Breast epithelium (tissue), 4 donors: ENCODE measurements at places on chromosomes 16 and 17.

DNA sequence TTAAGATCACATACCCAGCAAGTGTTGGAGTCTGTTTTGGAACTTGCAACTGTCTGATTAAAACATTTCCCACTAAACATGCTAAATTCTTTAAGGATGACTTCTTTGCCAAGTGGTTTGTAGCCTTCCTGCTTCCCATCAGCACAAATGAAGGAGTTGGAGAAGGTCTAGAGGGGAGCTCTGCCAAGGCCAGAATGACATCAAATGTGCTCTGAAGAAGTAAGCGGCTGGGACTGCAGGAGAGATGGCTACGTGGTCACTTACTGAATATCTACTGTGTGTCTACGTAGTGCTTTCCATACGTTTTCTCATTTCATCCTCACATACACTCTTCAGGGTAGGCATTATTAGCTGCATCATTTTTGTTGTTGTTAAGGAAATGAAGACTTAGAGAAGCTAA lies 135.7 kb upstream of the NLRP1 start:
- no peak for DNase-seq

DNA sequence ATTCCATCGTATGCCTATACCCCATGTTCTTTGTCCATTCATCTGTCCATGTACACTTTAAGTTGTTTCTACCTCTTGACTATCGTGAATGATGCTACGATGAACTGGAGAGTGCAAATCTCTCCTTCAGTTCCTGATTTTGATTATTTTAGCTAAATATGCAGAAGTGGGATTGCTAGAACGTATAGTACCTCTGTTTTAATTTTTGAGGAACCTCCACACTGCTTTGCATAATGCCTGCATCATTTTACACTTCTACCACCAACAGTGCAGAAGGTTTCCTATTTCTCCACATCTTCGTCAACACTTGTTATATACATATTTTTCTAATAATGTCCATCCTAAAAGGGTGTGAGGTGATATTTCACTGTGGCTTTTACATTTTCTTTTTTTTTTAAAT lies 43.9 kb downstream of the SDR42E1 start:
- DNase-seq = no peak

- DNase-seq = no peak
Observed at GRCh38 chr17:11999696-12000095, 2.4 kb upstream of the ZNF18 start.

- peak; percentile 33 for DNase-seq
Observed at GRCh38 chr17:78839762-78840529, 668 bp downstream of the USP36 start.

- DNase-seq = no peak
Observed at GRCh38 chr17:40854175-40854814, 12.7 kb downstream of the KRT12 start.

- no peak for DNase-seq
Observed at GRCh38 chr17:77681861-77682260, 276.6 kb upstream of the TNRC6C start.

DNA sequence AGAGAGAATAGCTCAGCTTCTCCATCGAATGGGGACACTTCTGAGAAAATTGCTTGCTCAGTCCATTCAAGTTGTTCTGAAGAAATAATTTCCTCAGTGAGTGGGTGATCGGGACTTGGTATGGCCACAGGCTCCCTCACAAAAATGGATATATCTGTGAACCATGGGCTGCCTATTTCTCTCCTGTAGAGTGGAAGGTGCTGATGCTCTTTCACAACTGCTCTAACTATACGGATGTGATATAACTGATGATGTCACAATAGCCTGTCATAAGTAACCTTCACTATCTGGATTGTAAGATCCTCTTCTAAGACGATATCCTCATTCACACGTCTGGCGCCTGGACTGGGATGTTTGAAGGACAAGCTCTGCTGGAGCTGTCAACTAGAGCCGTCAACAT lies 4.7 kb upstream of the CCL18 start:
- DNase-seq = no peak

GRCh38 chr17:58414596-58414997 lies 2.7 kb downstream of the RNF43 start:
- no peak for DNase-seq

DNA sequence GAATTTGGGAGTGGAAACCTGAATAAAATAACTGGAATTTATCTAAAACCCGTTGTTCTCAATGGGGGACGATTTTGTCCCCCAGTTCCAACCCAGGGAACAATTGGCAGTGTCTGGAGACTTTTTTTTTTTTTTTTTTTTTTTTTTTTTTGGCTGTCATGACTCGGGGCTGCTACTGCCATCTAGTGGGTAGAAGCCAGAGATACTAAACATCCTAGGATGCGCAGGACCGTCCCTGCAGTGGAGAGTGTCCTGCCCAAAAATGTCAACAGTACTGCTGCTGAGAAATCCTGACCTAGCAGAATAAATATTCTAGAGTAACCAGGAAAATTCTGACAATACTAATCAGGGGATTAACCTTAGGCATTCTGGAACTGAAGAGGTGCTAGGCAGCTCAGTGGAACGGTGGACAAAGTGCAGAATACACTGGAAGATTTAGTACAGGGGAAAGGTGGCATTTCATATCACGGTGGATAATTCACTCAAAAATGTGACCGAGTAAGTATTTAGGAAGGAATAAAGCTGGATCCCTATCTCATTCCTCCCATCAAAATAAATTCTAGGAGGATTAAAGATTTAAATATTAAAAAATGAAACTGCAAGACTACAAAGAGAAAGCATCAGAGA lies 107.6 kb downstream of the SPECC1 start:
- no peak for DNase-seq

DNA sequence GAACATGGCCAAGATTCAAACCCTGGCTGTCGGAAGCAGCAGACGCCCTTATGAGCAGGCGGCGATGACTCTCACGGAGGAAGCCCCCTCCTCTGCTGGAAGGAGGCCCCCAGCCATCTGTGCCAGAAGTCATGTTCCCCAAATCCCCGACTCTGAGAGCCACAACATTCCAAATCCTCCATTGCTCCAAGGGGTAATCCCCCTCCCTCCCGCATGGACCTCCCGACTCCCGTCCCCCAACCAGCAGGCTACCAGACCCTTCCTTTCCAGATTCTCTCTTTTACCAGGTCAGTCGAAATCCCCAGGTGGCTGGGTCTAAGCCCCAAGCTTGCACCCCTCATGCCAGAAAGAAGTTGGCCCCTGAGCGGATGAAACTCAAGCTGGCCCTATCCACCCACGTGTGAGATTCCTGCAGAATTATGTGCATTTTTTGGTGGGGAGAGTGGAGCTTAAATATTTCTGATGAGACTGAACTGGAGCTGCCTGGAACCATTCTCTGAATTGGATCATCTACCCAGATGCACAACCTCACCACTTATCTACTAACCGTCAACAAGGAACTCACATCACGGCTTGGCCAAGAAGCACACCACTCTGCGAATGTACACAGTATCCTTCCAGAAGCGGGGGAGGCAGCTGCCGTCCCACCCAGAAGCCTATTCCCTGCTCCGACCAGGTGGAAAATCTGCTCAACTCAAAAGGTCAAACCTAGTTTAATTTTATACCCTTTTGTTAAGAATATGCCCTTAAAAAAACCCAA lies 283.5 kb downstream of the C16orf95 start:
- no peak for DNase-seq

DNA sequence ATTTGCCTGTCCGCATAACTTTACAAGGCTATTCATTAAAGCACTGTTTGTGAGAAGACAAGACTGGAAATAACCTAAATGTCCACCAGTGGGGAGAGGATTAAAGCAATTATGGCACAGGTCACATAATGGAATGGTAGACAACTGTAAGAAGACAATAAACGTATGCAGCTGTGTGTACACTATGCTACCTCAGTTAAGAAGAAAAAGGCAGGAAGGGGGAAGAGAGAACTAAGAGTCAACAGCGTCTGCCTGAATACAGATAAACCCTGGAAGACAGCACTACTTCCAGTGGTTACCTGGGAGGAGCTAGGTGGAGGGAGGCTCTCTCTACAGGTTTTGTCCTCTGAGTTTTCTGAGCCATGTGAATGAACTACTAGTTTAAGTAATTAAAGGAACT lies 15.3 kb downstream of the CREBBP start:
- DNase-seq = no peak

DNA sequence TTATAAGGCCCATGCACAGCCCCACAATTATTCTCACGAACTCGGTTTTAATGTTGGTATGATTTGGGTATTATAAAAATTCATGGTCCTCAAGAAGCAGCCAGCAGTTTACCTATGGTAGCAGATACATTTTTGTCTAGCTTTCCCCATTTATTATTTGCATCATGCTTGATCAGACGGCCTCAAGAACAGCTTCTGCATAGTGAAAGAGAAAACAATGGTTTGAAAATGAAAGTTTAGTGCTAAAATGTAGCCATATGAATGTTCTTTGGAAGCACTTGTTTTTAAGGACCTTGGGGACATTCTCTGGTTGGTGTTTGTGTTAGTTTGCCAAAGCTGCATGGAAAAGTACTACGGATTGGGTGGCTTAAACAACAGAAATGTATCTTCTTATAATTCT lies 72.4 kb upstream of the CPHXL start:
- DNase-seq = no peak

- no peak for DNase-seq
Observed at GRCh38 chr17:58536542-58536941, 22.1 kb upstream of the MTMR4 start.

GRCh38 chr16:67264866-67265265 lies 14.5 kb upstream of the PLEKHG4 start:
- no peak for DNase-seq

- no peak for DNase-seq
Observed at GRCh38 chr16:11576427-11577289, 10.1 kb downstream of the LITAF start.

DNA sequence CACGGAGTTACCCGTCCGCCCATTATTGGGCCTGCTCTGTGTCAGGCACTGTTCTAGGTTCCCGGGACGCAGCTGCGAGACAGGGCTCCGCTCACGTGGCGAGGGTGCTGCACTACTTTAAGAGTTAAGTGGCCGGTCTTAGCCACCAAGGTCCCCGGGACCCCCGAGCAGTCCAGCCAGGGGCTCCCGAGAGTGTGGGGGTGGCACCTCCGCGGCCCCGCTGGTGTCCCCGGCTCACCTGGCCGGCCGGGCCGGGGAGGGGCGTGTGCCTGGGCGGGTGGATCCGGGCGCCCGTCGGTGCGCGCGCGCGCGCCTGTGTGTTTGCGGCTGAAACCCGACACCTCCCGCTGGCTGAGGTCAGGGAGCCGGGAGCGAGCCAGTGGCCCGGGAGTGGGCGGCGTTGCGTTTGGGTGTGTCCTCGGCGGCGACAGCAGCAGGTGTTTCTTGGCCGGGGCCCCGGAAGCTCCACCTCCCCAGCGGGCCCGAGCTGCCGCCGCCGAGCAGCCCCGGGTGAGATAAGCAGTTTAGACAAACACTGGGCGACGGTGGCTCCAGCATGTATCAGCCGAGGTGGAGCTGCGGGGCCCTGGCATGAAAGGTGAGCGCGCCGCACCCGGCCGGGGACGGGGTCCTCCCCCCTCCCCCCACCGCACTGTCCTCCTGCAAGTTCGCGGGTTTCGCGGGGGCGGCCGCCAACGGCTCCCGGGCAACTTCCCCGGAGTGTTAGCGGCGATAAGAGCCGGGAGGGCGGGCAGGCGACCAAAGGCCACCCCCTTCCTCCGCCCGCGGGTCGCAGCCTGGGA lies at the start of gene GSE1:
TSS of gene GSE1 (plus strand) at position 522 of the 803 bp plus-strand sequence. CDS start at position 592, 70 bp downstream.
- DNase-seq = peak; percentile 99

GRCh38 chr17:73800893-73801292 lies 156.6 kb upstream of the SDK2 start:
- DNase-seq = no peak

- no peak for DNase-seq
Observed at GRCh38 chr17:41684035-41684434, 4.7 kb upstream of the EIF1 start.

DNA sequence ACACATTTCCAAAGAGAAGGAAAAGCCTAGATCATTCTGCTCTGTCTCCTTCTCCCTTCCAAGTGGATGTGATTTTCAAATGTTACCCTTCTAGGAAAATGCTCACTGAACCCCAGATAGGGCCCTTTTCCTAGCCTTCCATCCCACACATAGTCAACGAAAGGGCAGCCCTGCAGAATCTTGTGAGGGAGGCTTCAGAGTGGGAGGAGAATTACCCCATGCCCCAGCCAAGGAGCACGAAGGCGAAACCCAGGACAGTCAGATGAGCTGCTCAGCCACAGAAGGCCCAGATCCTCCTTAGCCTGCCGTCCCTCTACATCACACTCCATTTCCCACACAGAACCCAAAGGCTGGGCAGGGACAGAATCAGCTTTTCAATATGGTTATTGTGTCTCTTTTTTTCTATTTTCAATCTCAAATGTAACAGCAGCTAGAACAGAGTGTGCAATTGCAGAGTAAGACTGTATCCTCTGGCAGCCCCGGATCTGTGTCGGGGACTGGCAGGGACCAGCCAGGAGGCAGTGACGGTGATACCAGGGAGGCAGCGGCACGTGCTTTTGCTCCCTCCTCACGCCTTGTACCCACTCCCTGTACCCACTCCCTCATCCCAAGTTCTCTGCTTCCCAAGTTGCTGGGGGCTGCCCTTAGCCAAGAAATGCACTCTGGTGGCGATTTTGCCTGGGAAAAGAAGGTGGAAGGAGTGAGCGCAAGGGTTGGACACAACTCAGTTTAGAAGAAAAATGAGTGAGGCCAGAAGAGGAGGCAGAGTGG lies 3.7 kb upstream of the SDK2 start:
- DNase-seq = no peak

GRCh38 chr17:67139289-67139688 lies 94.9 kb downstream of the CACNG1 start:
- DNase-seq = no peak

DNA sequence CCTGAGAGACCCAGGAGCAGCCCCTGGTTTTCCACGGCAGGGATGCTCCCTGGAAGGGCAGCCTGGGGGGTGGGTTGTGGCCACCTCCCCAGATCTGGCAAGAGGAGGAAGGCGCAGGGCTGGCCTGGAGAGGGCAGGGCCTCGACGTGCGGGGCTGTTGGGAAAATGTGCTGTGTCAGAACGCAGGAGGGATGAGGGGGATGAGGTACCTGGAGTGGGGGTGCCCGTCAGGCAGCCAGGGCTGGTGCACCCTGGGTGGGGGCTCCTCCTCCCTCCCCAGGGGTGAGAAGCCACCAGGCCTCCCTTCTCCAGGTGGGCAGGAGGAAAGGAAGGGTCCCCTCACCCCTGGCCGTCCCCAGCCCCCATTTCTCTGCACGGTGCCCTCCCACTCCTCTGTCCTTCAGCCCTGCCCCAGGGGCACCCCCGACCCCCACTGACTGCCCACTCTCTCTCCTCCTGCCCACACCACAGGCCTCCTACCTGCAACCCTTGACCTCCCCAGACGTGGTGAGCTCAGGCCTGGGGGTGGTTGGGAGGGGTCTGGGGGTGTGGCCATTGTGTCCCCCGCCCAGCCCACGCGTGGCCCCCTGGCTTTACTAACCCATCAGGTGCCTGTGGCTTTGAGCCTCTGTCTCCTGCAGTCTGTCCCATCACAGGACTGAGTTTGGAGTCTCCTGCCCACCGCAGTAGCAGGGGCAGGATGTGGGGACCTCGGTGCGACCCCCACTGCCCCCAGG lies 39.6 kb downstream of the BAHCC1 start:
- no peak for DNase-seq
